ENCODE measurements at places on chromosomes 6 and 20. TPM values are rescaled to one million over a fixed set of nuclear protein-coding genes. Genes with fewer than 3 reads are reported as not detected.

PACSIN1 gene
- 3.4 TPM for total RNA-seq

ME1 gene
- 34.8 TPM for total RNA-seq

IL17A gene
- total RNA-seq, result not detected

MLIP gene
- 248 TPM for total RNA-seq

TMEM244 gene
- total RNA-seq, result not detected

OLIG3 gene
- total RNA-seq, result not detected

WFDC6 gene
- not detected for total RNA-seq

PPP1R3D gene
- 6.0 TPM for total RNA-seq

CTSZ gene
- total RNA-seq, result 174 TPM

ENPP5 gene
- 5.7 TPM for total RNA-seq

C4A gene
- total RNA-seq, result 206 TPM

SIRPB1 gene
- total RNA-seq, result 1.7 TPM

SNX3 gene
- 209 TPM for total RNA-seq

LY6G6C gene
- not detected for total RNA-seq

ETV7 gene
- 0.63 TPM for total RNA-seq

ZNF292 gene
- total RNA-seq, result 37.1 TPM

BPIFA1 gene
- not detected for total RNA-seq

C6orf15 gene
- not detected for total RNA-seq

WFDC12 gene
- not detected for total RNA-seq

LY6G6D gene
- not detected for total RNA-seq

ESR1 gene
- 4.9 TPM for total RNA-seq

CNBD2 gene
- 3.2 TPM for total RNA-seq

CTNNBL1 gene
- 58.6 TPM for total RNA-seq

SNAI1 gene
- total RNA-seq, result 8.5 TPM

SLC22A1 gene
- 1.1 TPM for total RNA-seq

RAET1E gene
- 0.89 TPM for total RNA-seq

UST gene
- 3.5 TPM for total RNA-seq

PTGIS gene
- 124 TPM for total RNA-seq

CCN6 gene
- not detected for total RNA-seq

LPIN3 gene
- total RNA-seq, result 12.9 TPM

SAMD3 gene
- 1.9 TPM for total RNA-seq

FKBP1C gene
- 0.26 TPM for total RNA-seq

CGA gene
- 1.2 TPM for total RNA-seq

Measured in left cardiac atrium (tissue), 4 donors.